ENCODE measurements at places on chromosomes 3 and 15.

GRCh38 chr15:48582452-48583247 lies 62.9 kb downstream of the FBN1 start:
- DNase-seq: no peak

- no peak for DNase-seq
These were observed 218.2 kb upstream of the NR2E3 start for GRCh38 chr15:71592203-71592602.

DNA sequence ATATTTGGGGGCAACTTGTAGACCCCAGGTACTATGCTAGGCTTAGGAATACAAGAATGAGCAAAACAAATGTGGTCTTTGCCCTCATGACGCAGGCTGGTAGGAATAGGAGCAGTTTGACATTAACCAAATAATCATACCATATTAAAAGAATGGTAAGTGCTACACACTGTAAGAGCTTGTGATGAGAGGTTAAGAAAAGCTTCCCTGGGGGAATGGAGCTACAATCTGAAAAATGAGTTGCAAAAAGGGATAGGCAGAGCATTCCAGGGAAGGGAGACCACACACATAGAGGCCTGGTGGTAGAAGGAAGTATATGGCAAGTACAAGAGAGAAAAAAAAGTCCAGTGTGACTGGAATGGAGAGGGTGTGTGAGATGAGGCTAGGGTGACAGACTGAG lies 37.3 kb downstream of the TMOD3 start:
- DNase-seq: no peak

GRCh38 chr3:193963808-193964516 lies 172.0 kb upstream of the HES1 start:
- no peak for DNase-seq

DNA sequence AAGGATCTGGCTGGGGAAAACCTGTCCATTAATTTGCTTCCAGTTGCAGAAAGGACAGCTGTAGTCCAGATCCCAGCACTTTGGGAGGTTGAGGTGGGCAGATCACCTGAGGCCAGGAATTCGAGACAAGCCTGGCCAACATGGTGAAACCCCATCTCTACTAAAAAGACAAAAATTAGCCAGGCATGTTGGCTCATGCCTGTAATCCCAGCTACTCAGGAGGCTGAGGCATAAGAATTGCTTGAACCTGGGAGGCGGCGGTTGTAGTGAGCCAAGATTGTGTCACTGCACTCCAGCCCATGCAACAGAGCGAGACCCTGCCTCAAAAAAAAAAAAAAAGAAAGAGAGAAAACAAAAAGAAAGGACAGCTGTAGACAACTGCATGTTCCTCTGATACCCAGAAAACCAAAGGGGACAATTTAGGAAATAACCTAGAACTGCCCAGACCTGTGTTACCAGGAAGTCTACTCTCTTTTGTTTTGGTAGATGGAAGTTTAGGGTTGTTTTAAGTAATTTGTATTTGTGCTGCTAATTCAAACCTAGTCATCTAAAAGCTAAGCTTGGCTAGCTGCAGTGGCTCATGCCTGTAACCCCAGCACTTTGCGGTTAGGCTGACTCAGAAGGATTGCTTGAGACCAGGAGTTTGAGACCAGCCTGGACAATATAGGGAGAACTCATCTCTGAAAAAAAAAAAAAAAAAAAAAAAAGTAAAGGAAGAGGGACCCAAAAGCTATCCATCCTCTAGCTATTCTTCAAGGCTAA lies 22.7 kb downstream of the EXD1 start:
- no peak for DNase-seq

DNA sequence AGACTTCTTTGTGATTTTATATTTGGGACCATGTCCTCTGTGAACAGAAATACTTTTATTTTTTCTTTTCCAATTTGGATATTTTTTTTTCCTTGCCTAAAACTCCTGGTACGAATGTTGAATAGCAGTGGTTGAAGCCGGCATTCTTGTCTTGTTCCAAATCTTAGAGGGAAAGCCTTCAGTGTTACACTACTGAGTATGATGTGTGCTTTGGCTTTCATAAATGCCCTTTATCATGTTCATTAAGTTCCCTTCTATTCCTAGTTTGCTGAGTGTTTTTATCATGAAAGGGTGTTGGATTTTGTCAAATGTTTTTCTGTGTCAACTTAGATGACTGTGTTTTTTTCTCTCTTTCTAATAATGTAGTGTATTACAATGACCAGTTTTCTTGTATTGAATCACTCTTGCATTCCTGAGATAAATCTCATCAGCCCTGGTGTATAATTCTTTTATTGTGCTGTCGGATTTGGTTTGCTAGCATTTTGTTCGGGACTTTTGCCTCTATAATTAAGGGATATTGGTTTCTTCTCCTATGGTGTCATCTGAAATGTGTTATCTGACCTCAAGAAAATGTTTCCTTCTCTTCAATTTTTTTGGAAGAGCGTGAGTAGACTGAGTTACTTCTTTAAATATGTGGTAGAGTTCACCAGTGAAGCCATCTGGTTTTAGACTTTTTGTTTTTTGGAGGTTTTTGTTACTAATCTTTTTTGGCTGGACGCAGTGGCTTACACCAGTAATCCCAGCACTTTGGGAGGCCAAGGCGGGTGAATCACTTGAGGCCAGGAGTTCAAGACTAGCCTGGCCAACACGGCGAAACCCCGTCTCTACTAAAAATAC lies 33.3 kb downstream of the MAP1A start:
- DNase-seq: no peak

DNA sequence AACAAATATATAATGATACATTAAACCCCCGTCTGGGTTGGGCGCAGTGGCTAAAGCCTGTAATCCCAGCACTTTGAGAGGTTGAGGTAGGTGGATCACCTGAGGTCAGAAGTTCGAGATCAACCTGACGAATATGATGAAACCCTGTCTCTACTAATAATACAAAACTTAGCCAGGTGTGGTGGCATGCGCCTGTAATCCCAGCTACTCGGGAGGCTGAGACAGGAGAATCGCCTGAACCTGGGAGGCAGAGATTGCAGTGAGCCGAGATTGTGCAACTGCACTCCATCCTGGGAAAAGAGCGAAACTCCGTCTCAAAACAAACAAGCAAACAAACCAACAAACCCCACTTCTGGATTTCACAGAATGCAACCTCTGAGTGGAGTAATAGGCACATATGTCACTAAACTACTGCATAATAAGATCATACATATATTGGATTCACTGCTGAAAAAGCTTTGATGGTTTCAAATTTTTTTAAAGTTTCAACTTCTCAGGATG lies 718.2 kb downstream of the SI start:
- no peak for DNase-seq

DNA sequence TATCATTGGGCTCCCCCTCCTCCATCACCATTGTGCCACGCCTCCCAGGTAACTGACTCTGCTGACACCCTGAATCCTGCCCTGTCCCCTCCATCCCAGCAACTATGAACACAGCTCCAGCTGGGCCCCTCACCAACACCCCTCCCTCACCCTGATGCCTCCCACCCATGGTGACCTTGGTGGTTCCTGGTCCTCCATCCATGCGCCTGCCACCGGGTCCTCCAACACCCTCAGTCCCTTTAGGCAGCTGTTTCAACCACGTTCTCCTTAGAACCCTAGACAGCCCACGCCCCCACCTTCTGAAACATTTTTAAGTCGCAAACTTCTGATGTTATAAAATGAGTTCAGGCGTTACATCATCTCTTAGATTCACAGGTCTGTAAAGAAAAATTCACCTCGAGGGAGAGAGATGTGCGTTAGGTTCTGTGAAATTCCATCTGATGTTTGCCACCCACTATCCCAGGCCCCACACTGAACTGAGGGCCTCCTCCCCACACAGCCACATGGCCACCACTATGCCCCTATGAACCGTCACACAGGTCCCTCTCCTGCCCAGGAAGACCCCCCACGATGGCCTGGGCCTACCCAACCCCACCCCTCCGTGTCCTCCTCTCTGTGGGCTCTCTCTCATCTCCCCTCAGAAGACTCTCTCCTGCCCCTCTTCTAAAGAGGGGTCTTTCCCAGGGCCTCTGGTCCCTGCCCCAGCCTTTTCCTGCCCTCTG lies 29.8 kb downstream of the PCSK6 start:
- DNase-seq: no peak

GRCh38 chr3:145864336-145864735 lies 296.6 kb downstream of the PLOD2 start:
- no peak for DNase-seq

- no peak for DNase-seq
These were observed 83.8 kb downstream of the ADAM10 start for GRCh38 chr15:58665672-58666071.

- no peak for DNase-seq
These were observed 8.2 kb downstream of the XYLB start for GRCh38 chr3:38354588-38355330.

GRCh38 chr3:194485881-194486539 lies 792 bp downstream of the ATP13A3 start:
- peak; percentile 37 for DNase-seq

DNA sequence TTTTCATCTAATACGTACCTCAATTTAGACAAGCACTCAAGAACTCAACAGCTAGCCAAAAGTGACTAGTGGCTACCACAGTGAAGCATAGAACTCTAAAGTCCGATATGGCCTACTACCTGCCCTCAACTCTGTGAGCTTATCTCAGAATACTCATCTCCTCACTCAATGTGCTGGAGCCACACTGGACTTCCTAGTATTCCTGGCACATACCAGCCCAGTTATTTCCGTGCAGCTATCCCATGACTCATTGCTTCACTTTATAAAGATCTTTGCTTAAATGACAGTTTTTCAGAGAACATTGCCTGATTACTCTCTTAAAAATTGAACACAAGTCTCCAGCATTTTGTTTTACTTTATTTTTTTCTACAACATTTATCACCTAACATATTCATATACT lies 524.7 kb downstream of the PYDC2 start:
- DNase-seq: no peak

GRCh38 chr15:26866298-26867199 lies at the start of gene GABRA5:
TSS of gene GABRA5 (plus strand) at chr15:26867062. CDS start at chr15:26869249, 2,187 bp downstream.
- no peak for DNase-seq

GRCh38 chr3:160220038-160220437 lies 5.2 kb upstream of the C3orf80 start:
- no peak for DNase-seq

- DNase-seq: no peak
These were observed 57.5 kb upstream of the SIN3A start for GRCh38 chr15:75508840-75509532.

GRCh38 chr3:160796089-160796812 lies 40.2 kb downstream of the PPM1L start:
- DNase-seq: no peak

DNA sequence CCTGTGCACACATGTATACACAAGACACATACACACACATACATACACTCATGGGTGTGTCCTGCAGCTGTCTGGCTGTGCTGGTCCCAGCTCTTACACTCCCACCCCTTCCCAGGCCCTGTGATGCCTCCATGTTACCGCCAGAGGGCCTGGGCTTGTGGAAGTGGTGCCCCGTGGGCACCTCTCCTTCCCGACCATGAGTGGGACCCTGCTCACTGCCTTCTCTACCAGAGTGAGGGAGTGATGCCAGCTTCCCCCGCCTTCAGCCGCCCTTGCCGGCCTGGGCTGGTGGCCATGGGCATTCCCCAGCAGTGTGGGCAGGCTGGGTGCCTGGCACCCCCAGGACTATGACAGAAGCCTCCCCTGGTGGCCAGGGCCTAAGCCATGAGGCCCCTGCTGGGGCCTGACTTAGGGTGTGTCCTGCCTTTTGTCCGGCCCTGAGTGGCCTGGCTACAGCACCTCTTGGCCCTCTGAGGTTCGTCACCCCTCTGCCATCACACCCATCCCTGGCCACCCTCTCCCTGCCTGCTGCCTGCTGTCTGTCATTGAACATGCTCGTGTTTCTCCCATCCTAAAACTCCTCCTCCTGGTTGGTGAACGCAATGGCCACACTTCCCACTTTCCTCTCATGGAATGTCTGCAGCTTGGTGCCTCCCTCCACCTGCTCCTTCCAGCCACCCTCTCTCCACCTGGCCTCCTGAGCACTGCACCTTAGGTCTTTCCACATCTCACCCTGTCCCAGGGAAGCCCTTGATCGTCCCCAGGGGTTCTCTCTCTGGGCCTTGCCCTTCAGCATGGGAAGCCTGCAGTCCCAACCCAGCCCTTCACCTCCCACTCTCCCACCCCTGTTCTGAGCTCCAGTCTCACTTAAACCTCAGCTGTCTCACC lies 14.6 kb downstream of the HDAC11 start:
- no peak for DNase-seq

- no peak for DNase-seq
These were observed 183.1 kb downstream of the SV2B start for GRCh38 chr15:91283155-91283554.

- DNase-seq: no peak
These were observed 22.9 kb upstream of the SLC4A7 start for GRCh38 chr3:27507111-27507510.

GRCh38 chr3:107239703-107240102 lies 137.5 kb upstream of the CCDC54 start:
- no peak for DNase-seq

DNA sequence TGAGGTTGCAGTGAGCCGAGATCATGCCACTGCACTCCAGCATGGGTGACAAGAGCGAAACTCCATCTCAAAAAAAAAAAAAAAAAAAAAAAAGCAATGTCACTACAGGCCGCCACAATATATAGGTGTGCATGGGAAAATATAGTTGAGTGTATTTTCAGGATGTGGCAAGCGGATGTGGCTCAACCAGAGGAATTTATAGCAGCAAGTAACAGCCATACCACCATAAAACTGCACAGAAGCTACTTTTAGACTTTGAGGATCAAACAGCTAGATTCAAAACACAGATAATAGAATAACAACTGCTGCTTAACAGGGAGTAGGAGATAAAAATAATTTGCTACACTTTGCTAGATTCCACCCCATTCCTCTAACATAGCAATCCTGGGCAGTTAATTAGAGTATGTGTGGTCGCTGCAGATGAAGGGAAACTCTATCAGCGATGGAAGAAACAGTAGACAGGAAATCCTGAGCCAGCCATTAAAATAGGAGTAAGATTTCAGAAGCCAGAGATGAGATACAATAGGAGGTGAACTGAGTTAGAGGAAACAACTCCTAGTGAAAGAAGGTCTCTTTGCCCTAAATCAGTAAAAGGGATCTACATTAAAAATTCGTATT lies 318.7 kb upstream of the STT3B start:
- no peak for DNase-seq

GRCh38 chr3:193187070-193187722 lies 53.8 kb upstream of the PLAAT1 start:
- DNase-seq: no peak

GRCh38 chr15:45497261-45497660 lies 25.3 kb downstream of the SLC30A4 start:
- no peak for DNase-seq

- DNase-seq: peak; percentile 65
These were observed 24.8 kb downstream of the GABRA5 start for GRCh38 chr15:26891448-26892181.

Measured in stimulated activated CD4-positive, alpha-beta T cell treated with anti-CD3 and anti-CD28 coated beads, Interleukin-4, amount 100 ng/mL, for 48 hours (primary cell).